ENCODE measurements at places on chromosomes 5 and 9. TPM values are rescaled to one million over a fixed set of nuclear protein-coding genes. Genes with fewer than 3 reads are reported as not detected.

DNA sequence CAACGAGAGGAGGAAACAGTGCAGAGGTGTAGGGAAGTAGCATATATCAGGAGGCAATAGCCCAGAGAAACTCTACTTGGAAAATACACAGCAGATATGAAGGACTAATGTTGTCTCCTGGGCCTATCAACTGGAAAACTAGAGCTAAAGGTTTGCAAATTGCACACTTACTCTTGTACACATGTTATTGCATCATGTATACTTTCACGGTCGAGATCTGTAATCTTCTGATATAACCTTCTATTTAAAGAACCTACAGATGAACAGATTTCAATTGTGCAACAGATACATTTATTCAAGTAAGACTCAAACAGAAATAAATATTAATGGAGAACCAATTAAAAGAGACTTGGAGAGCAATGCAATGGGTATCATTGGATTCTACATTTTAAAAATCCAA, 256.3 kb upstream of the TMEM161B start:
- no peak for DNase-seq

- DNase-seq: no peak
Measured at GRCh38 chr5:57311251-57311650, 137.4 kb downstream of the GPBP1 start.

GRCh38 chr9:97990259-97990658, 7.1 kb downstream of the ANP32B start:
- no peak for DNase-seq

DNA sequence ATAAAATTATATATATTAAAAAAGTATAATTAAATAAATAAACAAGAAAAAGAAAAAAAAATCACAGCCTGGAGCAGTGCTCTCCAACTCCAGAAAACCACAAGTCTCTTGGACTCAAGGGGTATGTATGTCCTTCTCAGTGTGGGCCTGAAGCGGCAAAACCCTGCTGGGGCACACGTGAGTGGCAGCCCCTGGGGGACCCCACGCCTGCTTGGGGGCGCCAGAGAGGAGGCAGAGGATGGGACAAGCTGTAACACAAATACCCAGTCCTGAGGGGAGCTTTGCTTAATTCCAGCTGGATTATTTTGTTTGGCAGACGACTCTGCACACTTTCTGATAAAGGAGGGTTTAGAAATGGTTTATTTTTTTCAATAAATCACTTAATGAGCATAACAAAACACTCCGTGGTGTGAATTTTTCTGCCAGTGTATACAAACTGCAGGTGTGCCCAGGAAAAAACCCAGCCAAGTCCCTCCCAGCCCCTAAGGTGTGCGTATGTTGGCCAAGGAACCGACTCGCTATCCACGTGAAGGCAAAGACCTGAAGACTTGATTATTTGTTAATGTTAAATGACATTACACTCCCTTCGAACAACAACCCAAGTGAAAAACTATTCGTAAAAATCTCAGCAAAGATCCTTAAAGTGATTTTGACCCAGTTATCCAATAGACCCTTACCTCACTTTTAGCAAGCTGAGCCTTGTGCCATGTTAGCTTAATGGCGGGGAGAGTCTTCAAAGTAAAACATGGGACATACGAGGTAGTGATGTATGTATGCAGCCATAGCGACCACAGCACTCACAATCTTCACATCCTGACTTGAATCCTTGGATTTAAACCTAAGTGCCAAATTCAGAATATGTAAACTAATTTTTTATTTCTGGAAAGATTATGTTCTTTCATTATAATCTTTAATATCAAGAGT, 32.9 kb downstream of the ANKH start:
- no peak for DNase-seq

DNA sequence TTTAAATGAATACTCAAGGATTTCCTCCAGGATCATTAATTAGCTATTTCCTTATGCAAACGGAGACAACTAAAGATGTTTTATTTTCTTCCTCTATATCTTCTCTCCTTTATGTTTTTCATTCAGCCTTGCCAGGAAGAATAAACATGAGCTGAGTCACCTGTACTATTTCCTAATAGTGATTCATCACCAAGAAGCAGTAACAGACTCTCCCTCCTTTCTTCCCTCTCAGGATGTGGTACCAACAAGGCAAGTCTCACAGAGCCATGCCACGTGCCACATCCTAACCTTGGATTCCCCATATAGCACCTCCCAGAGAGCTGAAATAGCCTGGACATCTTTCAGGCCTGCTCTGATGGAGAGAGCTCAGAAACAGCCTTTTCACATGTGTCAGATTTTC, 758.6 kb upstream of the DMAC1 start:
- no peak for DNase-seq

DNA sequence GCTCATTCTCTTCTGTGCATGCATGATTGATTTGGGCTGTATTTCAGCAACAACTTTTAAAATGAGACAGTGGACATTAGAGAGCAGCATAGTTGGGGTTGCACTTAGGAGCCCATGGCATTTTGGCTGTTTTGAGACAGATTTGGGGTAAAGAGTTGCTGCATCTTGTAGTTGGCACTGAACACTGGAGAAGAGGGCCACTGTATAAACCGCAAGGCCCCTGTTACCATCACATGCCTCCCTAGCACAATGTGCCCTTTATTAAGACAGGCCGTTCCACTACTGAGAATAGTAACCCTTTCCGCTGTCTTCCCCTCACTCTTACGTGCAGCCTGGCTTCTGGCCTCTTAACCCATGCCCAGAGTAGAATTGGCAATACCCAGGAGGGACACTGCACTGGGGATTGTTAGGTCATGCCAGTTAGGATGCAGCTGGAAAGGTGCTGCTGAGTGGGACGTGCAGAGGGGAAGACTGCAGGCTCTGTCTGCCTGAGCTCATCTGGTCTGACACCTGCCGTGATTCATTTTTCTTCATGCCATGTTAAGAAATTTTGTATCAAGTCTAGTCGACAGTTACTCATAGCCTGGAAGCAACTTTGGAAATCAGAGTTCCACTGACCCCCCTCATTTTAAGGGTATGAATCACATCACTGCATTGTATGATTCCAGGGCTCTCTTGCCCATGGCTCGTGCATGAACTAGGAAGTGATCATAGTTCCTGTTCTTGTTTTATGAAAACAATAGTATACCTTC, 146.9 kb upstream of the DMRT1 start:
- no peak for DNase-seq

GRCh38 chr5:106587-106986, 14.6 kb downstream of the PLEKHG4B start:
- DNase-seq: no peak

- DNase-seq: no peak
Measured at GRCh38 chr9:36064448-36065037, 27.8 kb downstream of the RECK start.

GRCh38 chr9:134568116-134568515, 73.5 kb upstream of the COL5A1 start:
- DNase-seq: no peak

GRCh38 chr5:88734983-88735382, 148.0 kb downstream of the MEF2C start:
- DNase-seq: no peak

GRCh38 chr5:106136061-106136460, 1534.7 kb downstream of the EFNA5 start:
- DNase-seq: no peak

DNA sequence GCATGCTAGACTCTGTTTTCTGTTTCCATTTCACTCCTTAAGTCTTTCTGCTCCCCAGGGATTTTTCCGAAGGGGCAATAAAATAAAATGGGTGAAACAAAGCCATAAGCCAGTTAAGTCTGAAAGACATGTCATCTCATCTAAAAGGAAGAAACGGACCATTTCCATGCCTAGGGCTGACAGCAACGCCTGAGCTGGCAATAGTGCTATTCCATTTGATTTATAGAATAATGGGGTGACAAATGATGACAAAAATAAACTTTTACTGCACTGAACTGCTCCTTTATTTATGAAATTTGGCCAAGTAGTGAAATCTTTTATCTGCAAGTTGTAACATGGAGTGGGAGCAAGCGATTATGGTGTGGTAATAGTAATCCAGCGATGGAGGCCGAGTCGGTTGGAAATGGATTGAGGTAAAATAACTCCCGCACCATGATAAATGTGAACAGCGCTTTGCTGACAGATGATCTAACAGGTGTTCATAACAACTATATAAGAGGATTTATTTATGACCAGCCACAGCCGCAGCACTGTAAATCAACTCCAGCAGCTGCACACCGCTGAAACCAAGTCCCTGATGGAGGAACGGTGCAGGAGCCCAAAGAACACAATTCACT, 219.8 kb upstream of the TBCA start:
- DNase-seq: no peak

GRCh38 chr5:10485897-10486296, 44.2 kb downstream of the ROPN1L start:
- no peak for DNase-seq

- DNase-seq: no peak
Measured at GRCh38 chr9:130299785-130300615, 34.4 kb downstream of the HMCN2 start.

Gene PCDHB8
- total RNA-seq: 9.2 TPM

Gene ALDH1B1
- 18.7 TPM for total RNA-seq

Gene FUBP3
- 61.9 TPM for total RNA-seq

Gene ADAM19
- 176 TPM for total RNA-seq

Measured in endothelial cell (in vitro differentiated cells).